Body of pancreas (tissue), 4 donors: ENCODE measurements at places on chromosomes 3 and 15. TPM values are rescaled to one million over a fixed set of nuclear protein-coding genes. Genes with fewer than 3 reads are reported as not detected.

GRCh38 chr3:194140520-194141414 is 4.8 kb downstream of the HES1 start:
- peak overlapping the region; percentile 98 for H3K27ac ChIP-seq
- H3K27me3 ChIP-seq: no peaks in the 10 kb centered on the region
- H3K36me3 ChIP-seq: no peaks in the 10 kb centered on the region
- H3K4me1 ChIP-seq: peaks cover 51% of the 10 kb centered on the region

DNA sequence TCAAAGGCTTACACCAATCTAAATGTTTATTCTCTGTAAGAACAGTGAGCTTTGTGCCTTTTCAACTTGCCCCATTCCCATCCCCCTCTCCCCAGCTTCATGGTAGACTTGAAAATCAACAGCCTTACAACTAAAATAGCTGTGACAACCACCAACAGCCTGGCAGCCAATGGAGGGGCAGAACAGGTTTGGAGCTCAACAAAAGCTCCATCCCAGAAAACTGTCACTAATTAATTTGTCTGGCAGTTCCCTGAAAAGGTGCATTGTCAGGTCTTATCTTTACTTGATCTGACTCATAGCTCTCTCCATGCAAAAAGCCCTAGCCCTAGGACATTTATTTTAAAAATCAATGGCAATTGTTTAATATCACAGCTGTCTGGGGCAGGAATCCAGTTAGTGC is 22.6 kb downstream of the MTHFS start:
- no peak overlapping the region for H3K4me3 ChIP-seq
- no peaks in the 10 kb centered on the region for H3K27me3 ChIP-seq
- DNase-seq: peak; percentile 55
- H3K27ac ChIP-seq: peak overlapping the region; percentile 65

- DNase-seq: no peak
- peaks cover 2% of the 10 kb centered on the region for H3K36me3 ChIP-seq
- H3K27me3 ChIP-seq: no peaks in the 10 kb centered on the region
- no peak overlapping the region for H3K4me3 ChIP-seq
- H3K4me1 ChIP-seq: no peaks in the 10 kb centered on the region
- no peak overlapping the region for H3K27ac ChIP-seq
Measured at GRCh38 chr3:169999433-169999832, 32.8 kb downstream of the SEC62 start.

GRCh38 chr15:74609938-74610301 is 5.7 kb upstream of the CLK3 start:
- no peaks in the 10 kb centered on the region for H3K36me3 ChIP-seq
- H3K27me3 ChIP-seq: no peaks in the 10 kb centered on the region
- no peak for DNase-seq
- no peak overlapping the region for H3K27ac ChIP-seq

GRCh38 chr3:20503394-20504082 is 317.5 kb upstream of the SGO1 start:
- H3K27me3 ChIP-seq: no peaks in the 10 kb centered on the region
- no peak overlapping the region for H3K4me3 ChIP-seq
- H3K27ac ChIP-seq: no peak overlapping the region
- no peaks in the 10 kb centered on the region for H3K4me1 ChIP-seq
- H3K36me3 ChIP-seq: no peaks in the 10 kb centered on the region

GRCh38 chr3:128103136-128103676 is 20.4 kb downstream of the RUVBL1 start:
- peaks cover 27% of the 10 kb centered on the region for H3K4me1 ChIP-seq
- no peaks in the 10 kb centered on the region for H3K36me3 ChIP-seq
- DNase-seq: no peak
- no peaks in the 10 kb centered on the region for H3K27me3 ChIP-seq
- no peak overlapping the region for H3K4me3 ChIP-seq
- H3K27ac ChIP-seq: no peak overlapping the region

DNA sequence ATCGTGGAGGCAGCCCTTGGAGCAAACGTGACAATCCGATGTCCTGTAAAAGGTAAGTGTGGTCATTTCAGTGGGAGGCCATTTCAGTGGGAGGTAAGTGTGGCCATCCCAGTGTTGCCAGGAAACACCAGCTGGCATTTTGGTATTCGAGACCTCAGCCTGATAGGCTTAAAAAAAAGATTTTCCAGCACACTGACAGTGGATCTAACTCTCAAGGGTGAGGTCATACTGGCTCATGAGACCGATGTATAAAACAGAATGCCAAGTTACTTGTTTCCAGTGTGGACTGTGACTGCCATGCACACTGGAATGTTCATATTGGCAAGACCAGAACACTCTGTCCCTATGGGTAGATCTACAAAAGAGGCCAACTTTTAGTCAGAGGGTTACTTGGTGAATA is 244.4 kb upstream of the GOLGA6L4 start:
- H3K4me3 ChIP-seq: no peak overlapping the region
- no peaks in the 10 kb centered on the region for H3K27me3 ChIP-seq
- DNase-seq: no peak
- no peak overlapping the region for H3K27ac ChIP-seq

GRCh38 chr15:88398011-88398410 is 69.2 kb downstream of the MRPL46 start:
- no peak for DNase-seq
- H3K27ac ChIP-seq: no peak overlapping the region
- no peak overlapping the region for H3K4me3 ChIP-seq
- no peaks in the 10 kb centered on the region for H3K4me1 ChIP-seq

DNA sequence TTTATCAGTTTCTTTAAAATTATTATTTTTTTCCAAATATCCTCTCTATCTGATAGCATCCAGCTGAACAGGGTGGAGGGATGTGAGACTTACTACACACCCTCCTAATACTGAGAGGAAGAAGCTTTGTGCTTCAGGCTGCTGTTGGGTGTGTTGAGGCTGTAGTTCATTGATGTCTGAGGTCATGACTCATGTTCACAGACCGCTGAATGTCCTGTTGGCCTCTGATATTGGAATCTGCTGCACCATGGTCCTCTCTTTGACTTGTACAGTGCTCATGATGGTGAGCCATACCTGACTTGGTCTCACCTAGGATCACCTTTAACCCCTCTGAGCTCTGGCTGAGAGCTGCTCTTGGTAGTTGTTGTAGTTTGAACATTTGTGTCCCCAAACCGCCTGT is 302.9 kb downstream of the SATB1 start:
- no peaks in the 10 kb centered on the region for H3K27me3 ChIP-seq
- DNase-seq: no peak
- no peak overlapping the region for H3K27ac ChIP-seq
- H3K4me3 ChIP-seq: no peak overlapping the region

DNA sequence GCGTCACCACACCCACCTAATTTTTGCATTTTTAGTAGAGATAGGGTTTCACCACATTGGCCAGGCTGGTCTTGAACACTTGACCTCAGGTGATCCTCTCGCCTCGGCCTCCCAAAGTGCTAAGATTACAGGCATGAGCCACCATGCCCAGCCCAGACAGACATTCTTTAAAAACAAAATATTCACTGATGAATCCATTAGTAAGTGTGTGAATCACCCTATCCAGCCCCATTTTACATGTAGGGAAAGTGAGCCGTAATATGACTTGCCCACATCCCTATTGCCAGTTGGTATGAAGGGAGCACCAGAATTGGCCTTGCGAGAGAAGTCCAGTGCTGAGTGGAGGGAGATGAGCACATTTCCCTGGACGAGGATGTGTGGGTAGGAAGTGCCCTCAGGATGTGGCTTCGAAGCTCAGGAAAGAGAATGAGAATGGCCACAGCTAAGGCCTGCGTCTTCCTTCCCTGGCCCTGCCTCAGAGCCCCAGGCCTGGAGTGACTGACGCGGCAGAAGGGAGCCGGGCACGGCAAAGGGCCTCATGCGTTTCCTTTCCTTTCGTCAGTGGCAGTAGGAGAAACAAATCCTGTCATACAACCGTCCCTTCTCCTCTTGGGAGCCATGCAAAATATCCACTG is 28.3 kb upstream of the ETV5 start:
- no peak overlapping the region for H3K4me3 ChIP-seq
- no peaks in the 10 kb centered on the region for H3K36me3 ChIP-seq
- H3K27ac ChIP-seq: peak overlapping the region; percentile 80
- no peak for DNase-seq
- H3K27me3 ChIP-seq: no peaks in the 10 kb centered on the region

DNA sequence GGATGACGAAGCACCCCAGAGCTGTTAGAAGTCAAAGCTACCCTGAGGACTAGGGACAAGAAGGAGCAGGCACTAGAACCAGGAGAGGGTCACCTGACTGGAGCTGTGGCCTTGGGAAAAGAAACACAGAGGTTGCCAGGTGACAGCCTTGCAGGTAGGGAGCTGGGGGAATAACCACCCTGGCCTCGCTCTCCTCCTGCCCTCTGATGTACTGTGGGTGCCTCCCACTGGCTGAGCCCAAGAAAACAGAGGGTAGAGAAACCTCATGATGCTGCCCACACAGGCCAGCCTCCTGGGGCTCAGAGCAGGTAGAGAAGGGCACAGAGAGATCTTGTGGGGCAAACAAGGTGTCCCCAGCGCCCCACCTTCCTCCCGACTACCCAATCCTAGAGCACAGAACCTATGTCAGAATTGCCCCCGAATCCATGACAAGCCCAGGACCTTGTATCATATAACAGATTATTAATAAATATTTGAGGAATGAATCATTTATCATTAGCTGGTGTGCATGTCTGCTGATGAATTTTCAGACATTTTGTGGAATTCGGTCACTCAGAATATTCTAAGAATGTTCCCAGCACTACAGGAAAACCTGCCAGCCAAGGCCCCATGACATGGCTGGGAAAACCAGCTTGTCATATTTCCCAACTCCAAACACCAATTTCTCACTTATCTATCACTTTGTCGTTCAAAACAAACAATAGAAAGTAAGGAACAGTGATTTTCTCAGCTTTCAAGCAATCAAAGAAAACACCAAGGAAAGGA is 59.8 kb upstream of the MEX3B start:
- H3K27me3 ChIP-seq: no peaks in the 10 kb centered on the region
- DNase-seq: peak; percentile 64
- no peak overlapping the region for H3K4me3 ChIP-seq
- no peak overlapping the region for H3K27ac ChIP-seq
- H3K4me1 ChIP-seq: peaks cover 9% of the 10 kb centered on the region

GRCh38 chr15:91908391-91908790 is 54.9 kb downstream of the SLCO3A1 start:
- H3K4me1 ChIP-seq: no peaks in the 10 kb centered on the region
- H3K27me3 ChIP-seq: no peaks in the 10 kb centered on the region
- no peak for DNase-seq
- H3K36me3 ChIP-seq: no peaks in the 10 kb centered on the region
- no peak overlapping the region for H3K27ac ChIP-seq

- H3K4me1 ChIP-seq: peaks cover 11% of the 10 kb centered on the region
- H3K27me3 ChIP-seq: no peaks in the 10 kb centered on the region
- DNase-seq: no peak
- peak overlapping the region; percentile 53 for H3K27ac ChIP-seq
- H3K36me3 ChIP-seq: no peaks in the 10 kb centered on the region
Measured at GRCh38 chr3:58324391-58325390, 8.0 kb upstream of the PXK start.

DNA sequence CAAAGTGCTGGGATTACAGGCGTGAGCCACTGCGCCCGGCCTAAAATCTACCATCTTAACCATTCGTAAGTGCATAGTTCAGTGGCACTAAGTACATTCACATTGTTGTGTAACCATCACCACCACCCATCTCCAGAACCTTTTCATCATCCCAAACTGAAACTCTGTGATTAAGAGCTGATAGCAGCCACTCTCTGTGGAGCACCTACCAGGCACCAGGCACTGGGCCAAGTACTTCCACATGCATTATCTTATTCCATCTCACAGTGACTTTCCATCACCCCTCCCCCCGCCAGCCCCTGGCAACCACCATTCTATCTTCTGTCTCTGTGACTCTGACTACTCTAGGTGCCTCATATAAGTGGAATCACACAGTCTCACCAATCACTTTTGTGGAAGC is 2.3 kb upstream of the INSYN1 start:
- no peak overlapping the region for H3K27ac ChIP-seq
- H3K27me3 ChIP-seq: no peaks in the 10 kb centered on the region
- DNase-seq: no peak
- no peak overlapping the region for H3K4me3 ChIP-seq
- no peaks in the 10 kb centered on the region for H3K36me3 ChIP-seq

GRCh38 chr15:43226436-43227305 is 5.9 kb upstream of the EPB42 start:
- no peak overlapping the region for H3K4me3 ChIP-seq
- DNase-seq: no peak
- H3K4me1 ChIP-seq: no peaks in the 10 kb centered on the region
- H3K27me3 ChIP-seq: no peaks in the 10 kb centered on the region
- no peak overlapping the region for H3K27ac ChIP-seq

DNA sequence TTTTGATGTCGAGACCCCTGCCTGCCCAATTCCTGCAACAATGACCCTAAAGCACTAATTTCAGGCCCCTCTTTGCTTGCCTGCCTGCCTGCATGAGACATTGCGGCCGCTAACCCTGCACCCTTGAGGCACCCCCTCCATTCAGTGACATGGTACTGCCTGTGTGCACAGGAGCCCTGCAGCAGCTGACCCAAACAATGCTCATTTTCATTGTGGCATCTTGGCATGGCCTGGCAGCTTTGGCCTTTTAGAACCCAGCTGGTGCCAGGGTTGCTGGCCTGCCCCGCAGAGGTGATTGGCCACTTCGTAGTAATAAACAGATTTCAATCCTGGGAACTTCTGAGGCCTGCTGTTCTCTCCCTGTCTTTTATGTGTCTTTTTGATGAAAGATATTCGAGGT is 33.8 kb downstream of the SLCO3A1 start:
- no peaks in the 10 kb centered on the region for H3K27me3 ChIP-seq
- no peak for DNase-seq
- no peaks in the 10 kb centered on the region for H3K36me3 ChIP-seq
- no peak overlapping the region for H3K27ac ChIP-seq

DNA sequence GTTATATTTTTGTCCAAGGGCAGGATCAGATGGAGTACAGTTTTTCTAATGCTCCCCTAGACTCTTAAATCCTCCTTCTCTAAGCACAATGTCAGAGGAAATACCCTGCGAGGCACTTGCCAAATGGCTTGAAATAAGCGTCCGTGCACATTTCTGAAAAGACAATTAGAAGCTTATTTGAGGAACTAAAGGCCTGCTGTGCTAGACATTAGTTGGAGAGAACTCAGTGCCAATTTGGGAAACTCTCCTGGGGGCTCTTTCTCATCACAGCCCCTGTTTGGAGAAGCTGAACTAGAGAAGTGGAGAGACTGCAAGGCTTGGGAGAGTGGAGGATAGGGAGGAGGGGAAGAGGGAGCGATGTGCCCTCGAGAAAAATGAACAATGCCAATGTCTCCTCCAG is 247.6 kb upstream of the C2CD4B start:
- H3K4me3 ChIP-seq: no peak overlapping the region
- H3K27me3 ChIP-seq: no peaks in the 10 kb centered on the region
- DNase-seq: no peak
- no peaks in the 10 kb centered on the region for H3K36me3 ChIP-seq
- H3K27ac ChIP-seq: no peak overlapping the region

MELTF gene
- total RNA-seq: 4.9 TPM

CCDC39 gene
- total RNA-seq: 0.66 TPM

EPHA3 gene
- total RNA-seq: 1.3 TPM

GOLGA6L4 gene
- total RNA-seq: 6.3 TPM

ZNF774 gene
- 5.7 TPM for total RNA-seq

B3GALNT1 gene
- 4.6 TPM for total RNA-seq

SSR3 gene
- total RNA-seq: 77.1 TPM

SNAP23 gene
- total RNA-seq: 42.2 TPM

GOLGA8T gene
- 0.26 TPM for total RNA-seq

IL16 gene
- 2.9 TPM for total RNA-seq

GOLGA6B gene
- total RNA-seq: not detected

PATL2 gene
- 1.6 TPM for total RNA-seq
